ENCODE measurements at places on chromosomes 12 and 14. TPM values are rescaled to one million over a fixed set of nuclear protein-coding genes. Genes with fewer than 3 reads are reported as not detected.

MYG1 gene
- 47.9 TPM for total RNA-seq

CAPZA3 gene
- total RNA-seq: not detected

SLC15A4 gene
- total RNA-seq: 24.9 TPM

TSHR gene
- total RNA-seq: 1.0 TPM

ALDH2 gene
- 0.35 TPM for total RNA-seq

DNA sequence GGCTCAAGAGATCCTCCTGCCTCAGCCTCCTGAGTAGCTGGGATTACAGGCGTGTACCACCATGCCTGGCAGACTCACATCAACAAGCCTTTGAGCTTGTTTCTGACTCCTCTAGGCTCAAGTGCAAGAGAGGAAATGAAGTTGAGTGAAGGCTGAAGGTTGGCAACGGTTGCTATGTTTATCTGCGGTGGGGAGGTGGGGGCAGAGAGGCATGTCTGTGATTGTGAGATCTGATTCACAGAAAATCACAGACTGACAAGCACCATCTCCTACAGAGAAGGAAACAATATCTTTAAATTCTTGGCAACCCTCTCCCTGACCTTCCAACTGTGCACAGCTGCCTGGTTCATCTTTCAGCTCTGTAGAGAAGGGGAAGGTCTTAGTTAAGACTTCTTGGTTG, 22.1 kb upstream of the NINJ2 start:
- peak; percentile 92 for DNase-seq

GRCh38 chr12:132251741-132252490, 77.5 kb downstream of the GALNT9 start:
- DNase-seq: no peak

DNA sequence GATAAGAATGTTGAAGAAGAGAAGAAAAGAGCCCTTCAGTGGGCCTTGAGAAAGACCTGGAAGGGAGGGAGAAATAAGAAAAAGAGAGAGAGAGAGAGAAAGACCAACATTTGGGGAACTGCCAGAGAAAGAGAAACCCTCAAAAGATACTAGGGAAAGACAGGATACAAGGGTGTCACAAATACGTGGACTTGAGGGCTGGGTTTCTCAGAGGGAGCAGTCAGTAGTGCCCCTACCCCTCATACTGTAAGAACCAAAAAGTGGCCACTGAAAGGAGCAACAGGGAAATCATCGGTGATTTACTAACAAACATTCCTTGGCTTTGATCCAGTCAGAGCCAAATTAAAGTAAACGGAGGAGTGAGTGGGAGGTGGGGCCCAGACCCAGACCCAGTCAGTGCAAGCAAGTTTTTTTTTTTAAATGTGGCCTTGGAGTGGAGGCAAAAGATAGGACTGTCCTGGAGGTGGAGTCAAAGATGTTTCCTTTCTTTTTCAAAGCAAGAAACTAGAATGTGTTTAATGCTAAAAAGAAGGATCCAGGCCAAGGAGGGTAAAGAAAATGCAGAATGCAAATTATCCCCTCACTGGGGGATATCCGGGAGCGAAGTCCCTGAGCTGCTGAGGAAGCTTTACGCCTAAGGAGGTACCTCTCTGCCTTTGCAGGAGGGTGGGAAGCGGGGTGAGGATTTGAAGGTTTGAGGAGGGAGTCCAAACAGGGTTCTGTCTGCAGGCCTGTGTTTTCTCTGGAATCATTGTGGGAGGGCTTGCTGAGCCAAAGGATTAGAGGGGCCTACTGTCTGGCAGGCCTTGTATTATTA, 143.5 kb upstream of the AMIGO2 start:
- DNase-seq: no peak

- DNase-seq: no peak
Measured at GRCh38 chr12:132239796-132240668, 89.4 kb downstream of the GALNT9 start.

DNA sequence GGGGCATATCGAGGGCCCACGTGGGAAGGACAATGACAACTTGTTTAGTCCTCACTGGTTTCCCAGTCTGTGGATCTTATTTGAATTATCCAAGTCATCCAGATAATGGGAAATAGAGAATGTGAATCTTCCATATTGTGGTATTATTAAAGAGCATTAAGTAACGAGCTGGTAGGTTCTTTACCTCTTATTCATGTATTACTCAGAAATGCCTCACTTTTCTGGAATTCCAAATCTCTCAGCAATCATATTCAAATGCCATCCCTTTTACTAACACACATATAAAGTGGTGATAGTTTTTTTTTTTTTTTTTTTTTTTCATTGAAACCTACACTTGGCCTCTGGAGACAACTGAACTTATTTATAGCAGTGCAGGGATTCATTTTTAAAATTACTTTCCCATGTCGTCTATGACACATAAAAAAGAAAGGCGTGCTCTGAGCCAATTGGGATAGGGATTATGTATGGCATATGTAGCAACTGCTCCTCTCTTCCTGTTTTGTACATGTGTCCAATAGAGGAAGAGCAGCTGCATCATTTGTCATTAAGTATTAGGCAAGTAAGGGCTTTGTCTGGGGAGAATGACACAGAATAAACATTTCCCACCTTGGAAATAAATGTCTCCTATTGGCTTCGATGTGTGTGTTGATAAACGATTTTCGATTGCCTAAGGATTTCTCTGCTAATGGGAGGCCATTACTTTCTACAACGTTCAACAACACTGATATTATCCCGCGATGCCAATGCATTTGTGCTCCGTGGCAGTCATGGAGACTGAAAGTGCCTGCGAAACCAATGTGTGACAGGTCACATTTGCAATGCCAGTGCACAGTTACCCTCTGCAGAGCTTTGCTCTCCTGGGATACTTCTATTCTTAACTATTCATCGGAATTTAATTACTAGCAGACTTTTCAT, 78.6 kb upstream of the IFNG-AS1 start:
- DNase-seq: no peak

DNA sequence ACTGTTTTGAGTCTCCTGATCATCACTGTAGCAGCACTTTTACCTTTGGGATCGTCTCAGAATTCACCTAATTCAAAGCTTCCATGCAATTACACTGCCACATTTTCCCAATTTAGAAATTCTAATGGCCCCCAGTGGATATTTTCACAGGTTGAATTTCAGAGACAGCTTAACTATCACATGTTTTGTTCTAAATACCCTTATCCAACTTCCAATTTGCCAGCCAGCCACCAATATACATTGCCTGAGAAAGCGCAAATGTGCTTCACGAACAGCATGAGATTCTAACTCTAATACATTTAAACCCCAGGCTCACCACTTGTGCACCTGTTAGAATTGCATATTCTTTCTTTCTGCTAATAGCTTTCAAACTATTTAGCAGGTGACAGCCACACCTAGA, 1160.9 kb upstream of the TMEM132C start:
- DNase-seq: no peak

- no peak for DNase-seq
Measured at GRCh38 chr12:129877411-129877810, 26.4 kb downstream of the TMEM132D start.

GRCh38 chr14:38839694-38840365, 263.2 kb downstream of the SEC23A start:
- no peak for DNase-seq

DNA sequence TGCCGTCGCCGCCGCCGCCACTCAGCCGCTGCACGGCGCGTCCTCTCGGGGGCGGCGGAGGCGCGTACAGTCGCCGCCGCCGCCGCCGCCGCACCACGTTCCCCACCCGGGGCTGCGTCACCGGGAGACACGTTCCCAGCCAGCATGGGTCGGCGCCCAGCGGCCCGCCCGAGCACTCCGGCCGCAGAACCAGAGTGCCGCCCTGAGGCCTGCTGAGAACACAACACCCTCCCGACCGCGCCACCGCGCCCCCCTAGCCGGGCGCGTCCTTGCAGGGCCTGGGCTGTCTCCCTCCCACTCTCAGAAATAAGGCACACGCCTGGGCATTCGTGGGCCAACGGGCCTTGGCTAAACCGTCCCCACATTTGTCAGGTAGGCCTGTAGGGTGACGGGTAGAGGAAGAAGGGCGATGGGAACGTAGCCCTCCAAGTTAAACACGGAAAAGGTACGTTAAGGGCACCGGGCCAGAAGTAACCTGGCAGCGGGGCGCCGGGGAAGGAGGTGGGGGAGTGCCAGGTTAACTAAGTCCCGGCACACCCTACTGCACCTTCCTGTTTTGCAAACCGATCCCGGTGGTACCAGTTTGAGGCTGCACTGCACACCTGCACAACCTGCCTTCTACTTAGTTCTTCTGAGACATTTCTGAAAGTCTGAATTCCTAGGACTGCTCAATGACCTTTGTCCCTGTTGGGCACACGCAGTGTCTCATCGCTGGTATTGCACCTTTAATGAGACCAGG, at the start of gene MAP4K5:
Gene MAP4K5 (minus strand): TSS at position 68 of the 739 bp plus-strand sequence. CDS start 520 bp downstream, outside the sequence.
- peak; percentile 89 for DNase-seq

- no peak for DNase-seq
Measured at GRCh38 chr12:92294676-92295440, 149.2 kb upstream of the BTG1 start.

- DNase-seq: no peak
Measured at GRCh38 chr12:24080465-24080864, 131.0 kb upstream of the SOX5 start.

GRCh38 chr12:51441583-51441982, 17.0 kb downstream of the SLC4A8 start:
- peak; percentile 14 for DNase-seq

Measured in activated CD4-positive, alpha-beta T cell treated with anti-CD3 and anti-CD28 coated beads, Interleukin-2, amount 10 ng/mL, durations not matched to agents 7 days and 5 days (primary cell).